Left ventricle myocardium inferior (tissue), 1 donor: ENCODE measurements at places on chromosomes 3 and 15.

- H3K27ac ChIP-seq, result peak overlapping the region; percentile 67
- H3K4me1 ChIP-seq, result peaks cover 44% of the 10 kb centered on the region
Measured at GRCh38 chr15:57146506-57147201, 228.2 kb downstream of the TCF12 start.

DNA sequence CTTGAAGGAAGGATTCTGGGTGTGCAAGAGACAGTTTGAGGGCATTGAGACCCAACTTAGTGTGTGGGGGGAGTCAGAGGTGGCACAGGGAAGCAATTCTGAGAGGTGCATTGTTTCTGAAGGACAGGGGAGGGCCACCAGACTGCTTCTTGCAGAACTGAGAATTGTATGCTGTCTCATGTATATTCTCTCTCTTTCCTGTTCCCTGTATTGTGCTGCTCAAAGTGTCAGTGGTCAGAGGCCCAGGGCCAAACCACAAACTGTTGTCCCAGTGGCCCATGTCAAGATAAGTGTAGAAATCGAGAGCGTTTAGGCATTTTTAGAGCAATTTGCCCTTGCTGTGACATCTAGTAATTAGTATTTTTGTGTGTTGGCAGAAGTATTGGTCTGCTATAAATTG lies 567.1 kb downstream of the EDEM1 start:
- no peak for DNase-seq
- H3K4me3 ChIP-seq, result no peak overlapping the region
- H3K27ac ChIP-seq, result no peak overlapping the region
- H3K4me1 ChIP-seq, result no peaks in the 10 kb centered on the region
- H3K27me3 ChIP-seq, result no peaks in the 10 kb centered on the region
- no peaks in the 10 kb centered on the region for H3K36me3 ChIP-seq

DNA sequence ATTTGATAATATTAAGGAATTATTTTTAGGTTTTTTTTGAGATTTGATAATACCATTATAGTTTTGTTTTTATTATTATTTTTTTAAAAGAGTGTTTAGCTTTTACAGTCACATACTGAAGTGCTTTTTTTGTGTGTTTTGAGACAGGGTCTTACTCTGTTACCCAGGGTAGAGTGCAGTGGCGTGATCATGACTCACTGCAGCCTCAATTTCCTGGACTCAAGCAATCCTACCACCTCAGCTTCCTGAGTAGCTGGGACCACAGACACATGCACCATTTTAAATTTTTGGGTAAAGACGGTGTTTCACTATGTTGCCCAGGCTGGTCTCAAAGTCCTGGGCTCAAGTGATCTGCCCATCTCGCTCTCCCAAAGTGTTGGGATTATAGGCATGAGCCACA lies 73.0 kb downstream of the SUMF1 start:
- no peak overlapping the region for H3K4me3 ChIP-seq
- no peaks in the 10 kb centered on the region for H3K4me1 ChIP-seq
- H3K27me3 ChIP-seq, result no peaks in the 10 kb centered on the region
- no peak overlapping the region for H3K27ac ChIP-seq
- peaks cover 12% of the 10 kb centered on the region for H3K36me3 ChIP-seq

- peaks cover 22% of the 10 kb centered on the region for H3K4me1 ChIP-seq
- no peak overlapping the region for H3K27ac ChIP-seq
- no peaks in the 10 kb centered on the region for H3K27me3 ChIP-seq
- no peak for DNase-seq
- no peaks in the 10 kb centered on the region for H3K36me3 ChIP-seq
Measured at GRCh38 chr3:187567661-187568121, 102.5 kb downstream of the SST start.

DNA sequence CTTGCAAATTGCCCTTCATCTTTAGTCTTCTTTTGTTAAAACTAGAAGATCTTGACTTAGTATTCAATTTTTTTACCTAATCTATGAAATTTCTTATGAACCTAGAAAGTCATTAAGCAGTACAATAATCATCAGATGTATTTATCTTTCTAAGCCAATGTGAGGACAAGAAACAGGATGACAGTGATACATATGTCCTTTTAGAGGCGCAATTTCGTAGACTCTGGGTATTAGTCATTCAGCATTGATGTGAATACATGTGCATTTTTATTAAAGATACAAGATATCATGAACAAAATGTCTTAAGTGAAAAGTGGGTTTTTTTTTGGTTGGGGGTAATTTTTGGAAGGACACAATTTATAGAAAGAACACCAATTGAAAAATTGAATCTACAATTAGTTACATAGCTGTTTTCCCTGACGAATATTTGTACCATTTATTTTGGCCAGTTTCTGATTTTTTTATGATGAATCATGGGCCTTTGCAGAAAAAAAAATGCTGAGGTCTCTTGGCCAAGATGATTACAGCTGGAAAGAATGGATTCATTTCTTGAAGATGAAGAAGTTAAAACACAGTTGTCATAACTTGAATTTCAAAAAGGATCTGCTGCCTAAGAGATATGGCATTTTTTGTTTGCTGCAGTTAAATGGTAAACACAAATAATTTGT lies 48.9 kb upstream of the AGTR1 start:
- no peaks in the 10 kb centered on the region for H3K27me3 ChIP-seq
- no peak for DNase-seq
- H3K4me1 ChIP-seq, result no peaks in the 10 kb centered on the region
- no peak overlapping the region for H3K4me3 ChIP-seq
- no peaks in the 10 kb centered on the region for H3K36me3 ChIP-seq
- H3K27ac ChIP-seq, result peak overlapping the region; percentile 50

DNA sequence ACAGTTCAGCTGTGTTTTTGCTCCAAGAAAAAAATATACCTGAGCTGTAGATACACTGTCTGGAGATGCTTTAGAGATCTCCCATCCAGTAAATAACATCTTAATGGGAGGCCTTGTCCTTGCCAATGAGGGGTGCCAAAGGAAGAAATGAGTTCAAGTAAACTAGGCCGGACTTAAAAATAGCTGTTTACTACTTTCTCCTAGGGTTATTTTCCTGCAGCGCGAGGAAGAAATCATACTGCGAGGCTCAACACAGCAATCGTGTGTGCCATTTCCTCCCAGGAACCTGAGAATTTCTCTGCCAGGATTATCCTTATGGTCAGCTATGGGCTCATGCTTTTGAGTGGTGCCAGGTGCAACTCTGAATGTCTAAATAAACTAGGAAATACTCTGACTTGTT lies 71.9 kb downstream of the CMTM8 start:
- H3K36me3 ChIP-seq, result no peaks in the 10 kb centered on the region
- peaks cover 43% of the 10 kb centered on the region for H3K4me1 ChIP-seq
- DNase-seq, result no peak
- H3K27ac ChIP-seq, result no peak overlapping the region
- H3K4me3 ChIP-seq, result no peak overlapping the region

- H3K27ac ChIP-seq, result peak overlapping the region; percentile 10
- DNase-seq, result peak; percentile 55
- no peak overlapping the region for H3K4me3 ChIP-seq
- peaks cover 31% of the 10 kb centered on the region for H3K4me1 ChIP-seq
- H3K36me3 ChIP-seq, result no peaks in the 10 kb centered on the region
- peaks cover 36% of the 10 kb centered on the region for H3K27me3 ChIP-seq
Measured at GRCh38 chr15:70127288-70127746, 29.6 kb upstream of the TLE3 start.

- DNase-seq, result no peak
- H3K4me3 ChIP-seq, result peak overlapping the region; percentile 47
- H3K36me3 ChIP-seq, result no peaks in the 10 kb centered on the region
- H3K27ac ChIP-seq, result no peak overlapping the region
Measured at GRCh38 chr3:62374341-62375218, 1.2 kb upstream of the FEZF2 start.

DNA sequence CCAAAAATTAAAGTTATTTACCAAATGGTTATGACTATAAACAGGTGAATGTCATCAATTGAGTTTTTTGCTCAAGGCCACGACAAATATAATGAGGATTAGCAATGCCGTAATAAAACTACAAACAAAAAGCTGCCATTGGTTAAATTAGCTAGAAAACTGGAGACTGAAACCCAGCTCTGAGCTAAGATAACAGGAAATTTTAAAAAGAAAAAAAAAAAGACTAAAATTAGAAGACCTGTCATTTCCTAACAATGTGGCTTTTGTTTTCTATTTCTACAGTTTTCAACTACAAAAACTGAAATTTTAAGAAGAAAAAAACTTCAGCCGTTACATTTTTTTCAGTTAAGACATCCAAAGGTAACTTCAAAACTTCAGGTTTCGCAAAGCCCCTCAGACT lies 9.7 kb downstream of the SLC12A6 start:
- H3K4me3 ChIP-seq, result no peak overlapping the region
- DNase-seq, result no peak
- no peaks in the 10 kb centered on the region for H3K27me3 ChIP-seq

DNA sequence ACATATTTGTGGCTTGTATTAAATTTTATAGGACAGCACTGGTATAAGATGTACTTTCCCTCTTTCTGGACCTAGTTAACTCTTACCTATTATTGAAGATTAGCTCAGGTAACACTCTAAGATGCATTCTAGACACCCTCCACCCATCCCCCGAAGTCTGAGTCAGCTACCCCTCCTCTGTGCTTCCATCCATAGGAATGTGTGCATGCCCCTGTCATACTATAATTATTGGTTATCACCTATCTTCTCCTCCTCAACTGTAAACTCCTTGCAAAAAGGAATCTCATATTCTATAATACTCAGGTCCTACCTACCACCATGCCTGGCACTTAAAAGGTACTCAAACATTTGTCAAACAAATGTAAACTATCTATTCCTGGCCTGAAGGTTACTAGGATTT lies 3.0 kb downstream of the PEAK1 start:
- peak overlapping the region; percentile 3 for H3K27ac ChIP-seq
- no peaks in the 10 kb centered on the region for H3K36me3 ChIP-seq
- H3K4me1 ChIP-seq, result peaks cover 85% of the 10 kb centered on the region
- no peak for DNase-seq

DNA sequence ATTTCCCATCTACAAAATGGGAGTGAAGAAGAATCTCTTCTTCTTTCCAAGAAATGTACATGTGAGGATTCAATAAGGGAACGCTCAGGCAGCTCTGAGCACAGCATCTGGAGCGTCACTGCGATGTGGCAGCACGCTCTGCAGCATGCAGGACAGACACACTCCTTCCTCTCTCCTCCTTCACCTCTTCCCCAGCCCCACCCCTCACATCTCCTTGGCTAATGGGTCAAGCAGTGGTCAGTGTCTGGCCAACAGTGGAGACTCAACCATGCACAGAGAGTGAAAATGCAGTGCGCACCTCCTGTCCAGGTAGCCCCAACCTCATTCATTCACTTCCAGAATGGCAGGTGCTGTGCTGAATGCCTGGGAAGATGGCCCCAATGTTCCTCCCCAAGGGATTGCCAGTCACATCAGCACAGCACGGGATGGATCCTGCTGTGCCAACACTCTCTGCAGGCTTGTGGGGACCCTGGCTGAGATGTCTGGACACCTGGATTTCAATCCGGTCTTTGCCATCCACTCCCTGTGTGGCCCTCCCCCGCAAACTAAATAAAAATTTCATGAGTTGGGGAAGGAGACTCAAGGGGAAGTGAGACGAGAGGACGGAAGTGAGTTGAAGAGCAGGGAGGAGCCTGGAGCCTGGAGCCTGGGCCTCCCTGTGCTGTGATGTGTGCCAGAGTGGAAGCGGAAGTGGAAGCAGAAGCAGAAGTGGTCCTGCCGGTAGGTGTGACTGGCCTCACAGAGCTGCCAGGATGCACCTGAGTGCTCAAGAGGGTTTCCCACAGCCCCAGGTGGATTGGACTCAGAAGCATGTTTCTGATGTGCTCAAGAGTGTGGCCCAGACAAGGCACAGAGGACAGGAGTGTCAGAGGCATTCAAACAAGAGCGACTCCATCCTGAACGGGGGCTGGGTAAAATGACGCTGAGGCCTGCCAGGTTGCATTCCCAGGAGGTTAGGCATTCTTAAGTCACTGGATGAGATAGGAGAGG lies 163.9 kb downstream of the SMAD6 start:
- no peaks in the 10 kb centered on the region for H3K36me3 ChIP-seq
- no peaks in the 10 kb centered on the region for H3K27me3 ChIP-seq
- H3K27ac ChIP-seq, result no peak overlapping the region
- peaks cover 29% of the 10 kb centered on the region for H3K4me1 ChIP-seq
- peak; percentile 44 for DNase-seq
- no peak overlapping the region for H3K4me3 ChIP-seq

DNA sequence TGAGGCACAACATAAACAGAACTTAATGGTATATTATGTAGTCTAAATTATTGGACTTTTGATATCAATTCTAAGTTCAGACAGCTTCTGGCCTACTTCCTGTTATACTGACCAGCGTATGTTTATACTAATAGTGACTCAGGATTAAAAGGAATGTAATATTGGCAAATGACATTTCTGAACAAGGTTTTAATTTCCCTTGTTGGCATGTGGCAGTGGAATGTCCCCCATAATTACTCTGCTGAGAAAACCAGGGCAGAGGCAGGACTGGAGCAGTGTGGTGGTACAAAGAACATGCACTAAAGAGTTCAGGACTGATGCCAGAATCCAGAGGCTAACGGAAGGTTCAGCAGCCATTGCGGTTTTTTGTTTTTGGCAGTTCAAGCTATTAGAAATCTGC lies 184.0 kb downstream of the KCNAB1 start:
- DNase-seq, result no peak
- H3K27ac ChIP-seq, result peak overlapping the region; percentile 27
- H3K4me1 ChIP-seq, result peaks cover 33% of the 10 kb centered on the region
- no peaks in the 10 kb centered on the region for H3K27me3 ChIP-seq

- no peaks in the 10 kb centered on the region for H3K36me3 ChIP-seq
- H3K4me3 ChIP-seq, result no peak overlapping the region
- H3K4me1 ChIP-seq, result no peaks in the 10 kb centered on the region
Measured at GRCh38 chr3:4852780-4853748, 126.2 kb upstream of the BHLHE40 start.

GRCh38 chr3:170467571-170468147 lies 49.0 kb downstream of the CLDN11 start:
- DNase-seq, result no peak
- H3K4me1 ChIP-seq, result no peaks in the 10 kb centered on the region
- H3K4me3 ChIP-seq, result no peak overlapping the region
- no peaks in the 10 kb centered on the region for H3K36me3 ChIP-seq
- no peak overlapping the region for H3K27ac ChIP-seq
- peaks cover 32% of the 10 kb centered on the region for H3K27me3 ChIP-seq

DNA sequence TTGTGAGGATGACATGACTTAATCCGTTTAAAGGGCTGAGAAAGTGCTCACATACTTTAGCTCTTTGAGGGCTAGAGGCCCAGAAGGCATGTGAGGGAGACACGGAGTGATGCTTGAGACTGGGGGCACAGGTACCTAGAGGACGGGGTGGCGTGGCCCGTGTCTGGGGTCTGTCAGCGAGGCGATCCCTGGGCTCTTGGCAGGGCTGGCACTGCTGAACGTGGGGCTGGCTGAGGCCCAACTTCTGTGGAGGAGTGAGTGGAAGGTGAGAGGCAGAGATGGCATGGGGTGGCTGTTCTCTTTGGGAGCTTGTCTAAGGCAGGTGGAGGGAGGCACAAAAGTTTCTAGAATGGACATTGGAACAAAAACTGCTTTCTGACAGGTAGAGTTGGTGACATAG lies 9.5 kb downstream of the SEMA4B start:
- H3K27me3 ChIP-seq, result no peaks in the 10 kb centered on the region
- H3K27ac ChIP-seq, result no peak overlapping the region
- peak; percentile 47 for DNase-seq
- H3K36me3 ChIP-seq, result peaks cover 4% of the 10 kb centered on the region
- H3K4me3 ChIP-seq, result no peak overlapping the region

- peaks cover 3% of the 10 kb centered on the region for H3K4me1 ChIP-seq
- H3K27ac ChIP-seq, result no peak overlapping the region
- no peak overlapping the region for H3K4me3 ChIP-seq
- H3K27me3 ChIP-seq, result no peaks in the 10 kb centered on the region
Measured at GRCh38 chr3:134037168-134037567, 7.4 kb upstream of the SLCO2A1 start.

- H3K4me3 ChIP-seq, result no peak overlapping the region
- no peaks in the 10 kb centered on the region for H3K4me1 ChIP-seq
- no peaks in the 10 kb centered on the region for H3K27me3 ChIP-seq
- H3K27ac ChIP-seq, result no peak overlapping the region
- H3K36me3 ChIP-seq, result no peaks in the 10 kb centered on the region
Measured at GRCh38 chr15:28018291-28019044, 80.6 kb downstream of the OCA2 start.
